Epithelial cell of prostate (primary cell): ENCODE measurements at places on chromosomes 13 and 19.

DNA sequence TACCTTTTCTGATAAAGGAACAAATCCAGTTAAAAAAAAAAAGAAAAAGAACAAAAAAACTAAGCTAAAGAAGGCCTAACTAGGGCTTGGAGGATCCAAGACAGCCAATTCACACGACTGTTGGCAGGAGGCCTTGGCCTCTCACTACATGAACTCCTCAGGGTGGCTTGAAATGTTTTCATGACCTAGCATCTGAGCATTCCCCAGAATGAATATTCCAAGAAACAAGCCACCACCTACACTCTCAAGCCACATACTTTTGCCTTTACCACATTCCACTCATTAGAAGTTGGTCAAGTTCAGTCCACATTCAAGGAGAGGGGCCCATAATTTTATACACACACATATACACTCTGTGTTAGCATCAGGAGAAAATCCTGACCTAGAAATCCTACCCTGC lies 97.6 kb upstream of the SIAH3 start:
- no peak for DNase-seq

DNA sequence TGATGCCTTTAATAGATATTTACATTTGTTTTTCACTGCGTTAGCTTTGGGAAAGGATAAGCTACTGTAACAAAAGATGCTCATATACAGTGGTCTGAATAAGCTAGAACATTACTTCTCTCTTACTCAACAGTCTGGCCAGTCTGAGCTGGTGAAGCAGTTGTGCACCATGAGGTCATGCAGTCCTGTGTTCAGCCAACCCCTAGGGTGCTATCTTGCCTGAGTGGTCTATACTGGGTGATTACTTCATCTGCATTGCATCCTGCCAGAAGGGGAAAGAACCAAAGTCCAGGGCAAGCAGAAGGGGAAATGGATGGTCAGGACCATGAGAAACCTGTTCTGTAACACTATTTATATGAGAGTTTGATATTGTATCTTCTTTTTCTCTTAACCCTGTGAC lies 31.5 kb downstream of the ERCC5 start:
- DNase-seq, result no peak

DNA sequence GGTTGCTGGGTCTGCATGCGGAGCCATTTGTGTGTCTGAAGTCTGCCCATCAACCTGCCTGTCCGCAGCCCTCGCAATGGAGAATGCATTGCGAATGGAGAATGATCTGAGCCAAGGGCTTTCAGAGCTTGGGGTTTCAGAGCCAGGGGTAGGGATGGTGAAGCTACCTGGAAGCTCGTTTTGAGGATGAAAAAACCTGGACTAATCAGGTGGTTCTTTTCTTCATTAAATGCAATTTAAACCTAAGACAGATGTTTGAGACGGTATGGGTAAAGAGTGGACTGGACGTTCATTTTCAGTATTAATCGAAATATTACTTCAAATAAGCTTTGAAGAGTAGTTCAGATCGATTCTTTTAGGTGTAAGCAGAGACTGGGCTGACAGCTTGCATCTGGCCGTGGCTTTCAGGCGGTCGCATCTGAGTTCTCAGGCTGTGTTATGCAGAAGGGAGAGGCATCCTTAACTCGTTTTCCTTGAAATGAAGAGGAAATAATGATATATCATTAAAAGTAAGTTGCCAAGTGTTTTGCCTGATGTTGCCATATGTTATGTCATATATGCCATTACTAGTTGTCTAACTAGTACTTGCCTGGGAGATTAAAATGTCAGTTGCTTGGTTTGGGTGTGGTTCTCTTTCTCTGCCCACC lies 801 bp downstream of the MCF2L start:
- DNase-seq, result no peak

- DNase-seq, result no peak
Measured at GRCh38 chr13:59671881-59672280, 491.8 kb downstream of the DIAPH3 start.

DNA sequence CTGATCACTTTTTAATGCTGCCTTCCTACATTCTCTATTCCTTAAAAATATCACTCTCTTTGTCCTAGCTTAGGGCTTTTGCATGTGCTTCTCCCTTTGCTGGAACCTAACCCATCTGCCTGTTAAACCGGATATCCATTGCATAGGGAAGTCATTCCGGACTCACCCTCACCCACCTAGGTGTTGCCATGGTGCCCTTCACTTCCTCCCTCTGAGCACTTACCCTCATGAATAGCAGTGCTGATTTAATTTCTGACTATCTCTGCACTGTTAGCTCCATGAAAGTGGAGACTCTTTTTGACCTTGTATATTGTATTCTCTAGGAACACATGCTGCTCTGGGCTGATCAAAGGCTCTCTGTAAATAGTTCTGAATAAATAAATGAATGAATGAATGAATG lies 401.9 kb downstream of the PCDH20 start:
- no peak for DNase-seq

- no peak for DNase-seq
Measured at GRCh38 chr19:56086671-56087430, 34.2 kb downstream of the ZNF787 start.

DNA sequence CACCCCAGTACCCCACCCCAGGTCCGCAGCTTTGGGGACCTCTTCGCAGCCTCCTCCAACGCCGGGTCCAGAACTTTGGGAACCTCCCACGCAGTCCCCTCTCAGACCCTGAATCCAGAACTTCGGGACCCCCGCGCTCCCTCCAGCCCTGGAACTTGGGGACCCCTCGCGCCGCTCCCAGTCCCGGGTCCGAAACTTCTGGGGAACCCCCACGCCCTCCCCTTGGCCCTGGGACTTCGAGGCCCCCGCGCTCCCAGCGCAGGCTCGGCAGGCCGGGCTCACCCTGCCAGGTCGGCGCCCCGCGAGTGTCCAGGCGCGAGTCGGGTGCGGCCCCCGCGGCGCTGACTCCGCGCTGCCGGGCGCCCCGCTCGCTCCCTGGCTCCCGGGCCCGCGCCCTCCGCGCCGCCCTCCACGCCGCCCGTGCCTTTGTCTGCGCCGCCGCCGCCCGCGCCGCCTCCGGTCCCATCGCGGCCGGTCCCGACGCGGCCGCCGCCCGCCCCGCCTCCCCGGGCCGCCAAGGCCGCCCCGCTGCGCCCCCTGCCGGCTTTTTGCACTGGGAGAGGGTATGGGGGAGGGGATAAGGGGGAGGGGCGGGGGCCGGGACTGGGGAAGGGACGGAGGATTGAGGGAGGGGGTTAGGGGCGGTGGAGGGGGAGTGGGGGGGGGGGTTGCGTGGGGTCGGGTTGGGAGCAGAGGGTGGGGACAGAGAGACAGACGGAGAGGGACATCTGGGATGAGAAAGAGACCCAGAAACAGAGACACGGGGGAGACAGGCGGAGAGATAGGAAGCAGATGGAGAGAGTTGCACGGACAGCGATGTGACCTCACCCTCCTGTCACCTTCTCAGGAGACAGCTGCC lies at the start of gene HOMER3:
Gene HOMER3, minus strand, starts transcription at position 449 of the 859 bp plus-strand sequence. CDS start 2,235 bp downstream, outside the sequence.
- no peak for DNase-seq

- DNase-seq, result no peak
Measured at GRCh38 chr19:18807861-18808331, 16.8 kb upstream of the COMP start.

GRCh38 chr13:36067746-36068381 lies 63.3 kb downstream of the DCLK1 start:
- DNase-seq, result no peak

GRCh38 chr19:49165865-49166301 lies 8.3 kb downstream of the TRPM4 start:
- DNase-seq, result no peak

- no peak for DNase-seq
Measured at GRCh38 chr19:32580353-32580900, 563 bp upstream of the PDCD5 start.

GRCh38 chr13:109858319-109858718 lies 71.9 kb upstream of the IRS2 start:
- peak; percentile 73 for DNase-seq

GRCh38 chr19:50377051-50377461 lies 799 bp downstream of the NR1H2 start:
- DNase-seq, result no peak

DNA sequence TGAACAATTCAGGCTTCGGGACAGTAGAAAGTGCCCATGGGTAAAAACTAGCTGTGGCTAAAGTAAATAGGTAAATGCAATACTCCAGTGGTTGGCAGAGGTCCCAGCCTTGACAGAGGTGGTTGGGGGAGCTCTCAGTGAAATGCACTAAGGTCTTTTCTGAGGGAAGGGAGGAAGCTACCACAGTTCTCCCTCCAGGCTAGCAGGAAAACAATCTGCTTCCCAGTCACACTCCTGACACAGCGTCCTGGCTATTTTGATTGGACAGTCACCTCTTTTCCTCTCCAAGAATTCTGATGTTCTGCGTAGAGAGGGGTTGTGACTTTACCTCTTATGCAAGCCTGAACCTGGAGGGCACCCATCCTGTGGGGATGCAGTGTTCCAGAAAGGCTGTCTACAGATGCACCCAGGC lies 128.7 kb downstream of the CYSLTR2 start:
- DNase-seq, result no peak

DNA sequence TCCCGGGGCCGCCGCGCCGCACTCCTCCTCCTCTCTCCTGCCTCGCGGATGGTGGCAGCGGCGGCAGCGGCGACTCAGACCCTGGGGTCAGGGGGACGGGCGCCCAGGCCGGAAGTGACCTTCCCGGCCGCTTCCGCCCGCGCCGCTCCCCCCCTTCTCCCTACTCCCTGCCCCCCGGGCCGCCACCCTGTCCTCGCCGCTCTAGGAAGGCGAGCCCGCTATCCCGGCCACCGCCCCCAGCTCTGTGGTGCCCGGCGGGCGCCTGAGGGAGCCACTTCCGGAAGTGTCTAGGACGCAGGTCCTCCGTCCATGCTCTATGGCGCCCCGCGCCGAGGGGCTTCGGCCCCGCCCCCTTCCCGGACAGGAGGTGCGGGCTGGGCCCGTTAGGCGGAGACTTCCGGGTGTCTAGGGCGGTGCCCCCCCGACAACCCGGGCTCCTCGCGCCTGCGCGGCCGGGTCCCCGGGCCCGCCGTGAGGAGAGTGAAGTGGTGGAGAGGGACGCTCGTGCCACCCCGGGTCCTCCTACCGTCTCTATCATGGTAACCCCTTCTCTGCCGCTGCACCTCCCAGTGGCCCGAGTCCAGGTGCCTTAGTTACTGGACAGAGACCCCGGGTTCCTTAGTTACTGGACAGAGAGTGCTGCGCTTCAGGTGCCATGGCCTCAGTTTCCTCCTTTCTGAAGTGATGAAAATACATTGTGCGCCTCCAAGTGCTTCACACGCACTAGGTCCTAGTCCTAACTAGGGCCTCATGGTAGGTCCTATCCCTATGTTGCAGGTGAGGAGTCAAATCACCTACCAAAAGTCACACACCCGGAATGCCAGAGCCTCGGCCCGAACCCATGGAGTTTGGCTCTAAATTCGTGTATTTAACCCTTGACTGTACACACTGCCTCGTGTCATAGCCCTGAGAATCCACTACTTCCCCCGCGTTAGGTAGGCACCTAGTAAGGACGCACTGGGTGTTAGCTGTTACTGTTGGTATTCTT lies at the start of gene ZNF787:
Gene ZNF787, minus strand, starts transcription at position 116 of the 988 bp plus-strand sequence. CDS start 18,078 bp downstream, outside the sequence.
- DNase-seq, result peak; percentile 58

- no peak for DNase-seq
Measured at GRCh38 chr19:907183-907853, 5.7 kb downstream of the R3HDM4 start.
